ENCODE measurements at places on chromosomes 11 and 22. TPM values are rescaled to one million over a fixed set of nuclear protein-coding genes. Genes with fewer than 3 reads are reported as not detected.

NCR3LG1 gene
- 4.2 TPM for total RNA-seq

- DNase-seq, result no peak
These were observed 709.4 kb upstream of the KIRREL3 start for GRCh38 chr11:127709960-127710359.

GRCh38 chr11:86812981-86813380 lies 12.6 kb downstream of the PRSS23 start:
- no peak for DNase-seq

GRCh38 chr11:75706260-75706729 lies 11.3 kb upstream of the MOGAT2 start:
- peak; percentile 65 for DNase-seq

PIH1D2 gene
- 0.67 TPM for total RNA-seq

DNA sequence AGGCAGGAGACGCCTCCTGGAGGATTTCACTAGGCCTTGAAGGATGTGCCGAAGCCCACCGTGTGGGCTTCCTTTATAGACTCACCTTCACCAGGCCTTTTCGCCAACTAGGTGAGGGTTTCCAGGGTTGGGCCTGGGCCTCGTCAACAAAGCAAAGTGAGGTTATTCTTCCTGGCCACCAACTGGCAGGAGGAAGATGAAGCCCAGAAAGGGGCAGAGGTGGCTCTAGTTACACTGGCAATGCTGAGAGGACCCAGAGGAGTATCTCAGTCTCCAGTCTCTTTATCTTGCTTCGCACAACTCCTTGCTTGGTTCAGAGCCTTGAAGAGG lies 404 bp upstream of the RELT start:
- DNase-seq, result no peak

GRCh38 chr22:21045585-21046294 lies at the start of gene LRRC74B:
LRRC74B (plus strand) TSS chr22:21045946; CDS start chr22:21045987, 41 bp downstream.
- peak; percentile 83 for DNase-seq

- peak; percentile 56 for DNase-seq
These were observed 15.6 kb downstream of the MOV10L1 start for GRCh38 chr22:50105208-50106100.

SCO2 gene
- total RNA-seq, result 2.7 TPM

GRCh38 chr11:88377144-88377543 lies 39.6 kb upstream of the CTSC start:
- no peak for DNase-seq

TEX12 gene
- total RNA-seq, result not detected

GRCh38 chr11:57776577-57777210 lies 15.1 kb downstream of the CTNND1 start:
- DNase-seq, result no peak

DNA sequence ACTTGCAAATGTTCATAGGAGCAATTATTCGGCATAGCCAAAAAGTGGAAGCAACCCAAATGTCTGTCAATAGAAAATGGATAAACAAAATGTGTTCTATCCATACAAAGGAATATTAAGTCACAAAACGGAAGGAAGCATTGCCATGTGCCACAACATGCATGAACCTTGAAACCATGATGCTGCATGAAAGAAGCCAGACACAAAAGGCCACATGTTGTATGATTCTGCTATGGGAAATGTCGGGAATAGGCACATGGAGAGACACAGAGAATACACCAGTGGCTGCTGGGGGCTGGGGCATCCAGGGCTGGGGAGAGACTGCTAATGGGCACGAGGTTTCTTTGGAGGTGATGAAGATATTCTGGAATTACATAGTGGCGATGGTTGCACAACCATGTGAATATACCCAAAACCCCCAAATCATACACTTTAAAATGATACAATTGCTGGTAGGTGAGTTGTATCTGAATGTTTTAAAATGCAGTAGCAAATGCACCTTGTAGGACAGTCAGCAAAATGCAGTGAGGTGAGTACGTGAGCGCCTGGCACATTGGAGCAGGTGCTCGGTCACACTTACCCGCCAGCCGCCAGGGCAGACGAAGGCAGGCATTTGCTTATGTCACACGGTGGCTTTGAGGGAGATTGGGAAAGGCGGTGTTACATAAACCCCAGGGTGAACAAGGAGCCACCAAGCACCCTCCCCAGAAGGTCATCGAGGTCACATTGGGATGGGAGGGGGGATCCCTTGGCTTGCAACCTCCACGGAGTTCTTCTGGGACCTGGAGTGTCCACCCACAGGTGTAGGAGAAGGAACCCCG lies 6.3 kb upstream of the OSM start:
- DNase-seq, result no peak

GVQW3 gene
- 2.1 TPM for total RNA-seq

GRCh38 chr11:86816251-86816726 lies 15.9 kb downstream of the PRSS23 start:
- no peak for DNase-seq

- DNase-seq, result no peak
These were observed 58.9 kb upstream of the ARHGAP32 start for GRCh38 chr11:129251067-129251466.

DNA sequence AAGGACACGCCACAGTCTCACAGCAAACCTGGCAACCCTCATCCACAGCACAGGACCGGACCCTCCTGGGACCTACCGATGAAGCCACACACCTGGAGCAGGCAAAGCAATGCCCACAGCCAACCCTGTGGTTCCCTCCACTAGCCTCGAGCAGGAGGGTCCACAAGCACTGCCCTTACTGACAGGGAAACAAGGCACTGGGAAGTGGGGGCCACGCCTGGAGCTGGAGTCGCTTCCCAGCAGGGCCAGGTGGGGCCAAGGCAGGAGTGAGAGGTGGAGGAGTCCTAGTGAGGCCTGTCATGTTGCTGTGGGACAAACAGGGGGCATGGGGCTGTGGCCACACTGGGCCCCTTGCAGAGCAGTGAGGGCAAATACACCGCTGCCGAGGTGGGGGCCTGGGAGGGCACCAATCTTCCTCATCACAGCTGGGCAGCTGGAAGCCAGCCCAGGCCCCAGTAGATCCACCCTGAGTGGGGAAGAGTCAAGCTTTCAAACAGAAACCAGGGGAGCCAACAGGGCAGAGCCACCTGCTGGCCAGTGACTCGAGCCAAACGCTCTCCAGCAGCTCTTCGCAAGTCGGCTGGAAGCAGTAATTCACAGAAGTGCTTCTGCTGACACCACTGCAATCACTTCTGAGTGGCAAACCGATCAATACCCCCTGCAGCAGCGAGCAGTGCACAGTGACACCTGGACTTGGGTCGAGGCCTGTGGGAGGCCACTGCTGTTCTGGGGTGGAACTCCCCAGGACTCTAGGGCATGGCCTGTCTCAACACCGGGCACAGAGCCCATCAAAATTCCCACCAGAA lies 13.7 kb downstream of the SULT4A1 start:
- no peak for DNase-seq

DNA sequence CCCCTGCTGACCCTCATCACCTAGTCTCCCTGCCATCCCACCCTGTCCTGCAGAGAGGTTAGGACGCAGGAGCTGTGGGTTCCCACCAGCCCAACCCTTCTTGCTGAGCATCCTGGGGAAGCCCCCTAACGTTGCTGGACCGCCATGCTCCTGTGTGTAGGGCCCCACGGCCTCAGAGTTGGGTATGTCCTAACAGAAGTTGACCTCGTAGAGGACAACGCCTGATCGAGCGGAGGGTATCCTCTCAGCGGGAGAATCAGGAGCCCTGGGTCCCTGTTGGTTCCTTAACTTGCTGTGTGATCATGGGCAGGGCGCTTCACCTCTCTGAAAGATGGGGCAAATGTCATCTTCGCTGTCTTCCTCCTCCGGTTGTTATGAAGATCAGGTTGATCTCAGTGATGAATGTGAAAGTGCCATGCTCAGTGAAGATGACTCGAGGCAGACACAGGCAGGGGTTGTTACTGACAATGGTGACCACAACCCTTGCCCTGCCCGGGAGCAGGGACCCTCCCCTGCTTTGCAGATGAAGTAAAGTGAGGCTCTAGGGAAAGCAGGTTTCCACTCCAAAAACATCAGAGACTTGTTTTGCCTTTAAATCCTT lies 19.3 kb upstream of the CD5 start:
- DNase-seq, result peak; percentile 74

ACRV1 gene
- total RNA-seq, result not detected

- DNase-seq, result peak; percentile 31
These were observed 10.9 kb downstream of the PIM3 start for GRCh38 chr22:49971232-49972162.

MIOX gene
- total RNA-seq, result not detected

- DNase-seq, result no peak
These were observed 9.8 kb downstream of the RELT start for GRCh38 chr11:73386016-73386415.

CCDC85B gene
- total RNA-seq, result 72.4 TPM

GRCh38 chr11:18669219-18669596 lies 29.4 kb upstream of the TMEM86A start:
- DNase-seq, result peak; percentile 44

- DNase-seq, result no peak
These were observed 27.9 kb downstream of the GLB1L2 start for GRCh38 chr11:134359646-134360045.

GRCh38 chr22:29218758-29219408 lies 13.2 kb downstream of the EMID1 start:
- no peak for DNase-seq

SLC22A8 gene
- total RNA-seq, result not detected

DNA sequence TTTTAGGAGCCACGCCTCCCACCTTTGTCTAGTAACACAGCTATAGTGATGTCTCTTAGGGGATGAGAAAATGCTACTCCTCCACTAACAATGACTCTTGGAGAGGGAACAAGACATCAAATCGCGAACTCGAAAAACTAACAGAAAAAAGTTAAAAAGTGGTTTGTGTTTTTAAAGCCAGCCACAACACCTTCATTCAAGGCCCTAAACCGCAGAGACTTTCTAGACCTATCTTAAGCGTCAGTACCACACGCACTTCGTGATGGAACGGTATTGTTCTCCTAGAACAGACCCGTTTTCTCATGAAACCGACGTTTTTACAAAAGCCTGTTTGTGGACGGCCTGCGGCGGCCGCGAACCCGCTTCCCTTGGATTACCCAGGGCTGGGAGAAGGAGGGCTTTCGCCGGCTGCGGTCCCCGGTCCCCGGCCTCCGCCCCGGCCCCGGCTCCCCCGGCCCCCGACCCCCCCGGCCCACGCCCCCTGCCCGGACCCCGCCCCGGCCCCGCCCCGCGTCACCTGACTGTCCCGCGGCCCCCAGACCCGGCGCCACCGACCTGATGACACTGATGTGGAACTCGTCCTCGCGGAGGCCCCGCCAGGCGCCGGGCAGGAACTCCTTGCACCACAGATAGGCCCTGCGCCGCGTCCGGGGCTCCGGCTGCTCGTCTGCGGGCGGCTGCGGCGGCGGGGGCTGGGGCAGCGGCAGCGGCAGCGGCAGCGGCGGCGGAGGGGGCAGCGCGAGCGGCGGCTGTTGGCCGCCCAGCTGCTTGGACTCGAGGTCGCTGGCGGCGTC lies 718 bp downstream of the CHKA start:
- peak; percentile 61 for DNase-seq

DNA sequence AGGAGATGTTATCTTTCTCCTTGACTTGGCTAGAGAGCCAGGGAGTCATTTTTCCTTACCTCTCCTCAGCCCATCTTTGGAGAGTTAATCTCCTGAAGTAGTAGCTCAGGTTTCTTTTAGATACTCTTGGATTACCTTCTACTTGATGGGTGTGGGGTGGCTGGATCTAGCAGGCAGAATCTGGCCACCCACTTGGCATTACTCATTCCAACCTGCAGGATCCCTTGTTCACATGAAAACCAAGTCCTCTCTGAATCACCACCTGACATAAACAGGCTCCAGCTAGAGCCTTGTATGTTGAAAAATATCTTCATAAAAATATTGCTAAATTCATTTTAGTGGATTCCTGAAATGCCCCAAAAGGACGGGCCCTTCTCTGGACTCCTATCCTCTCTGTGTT lies 250.6 kb upstream of the PLET1 start:
- no peak for DNase-seq

DNA sequence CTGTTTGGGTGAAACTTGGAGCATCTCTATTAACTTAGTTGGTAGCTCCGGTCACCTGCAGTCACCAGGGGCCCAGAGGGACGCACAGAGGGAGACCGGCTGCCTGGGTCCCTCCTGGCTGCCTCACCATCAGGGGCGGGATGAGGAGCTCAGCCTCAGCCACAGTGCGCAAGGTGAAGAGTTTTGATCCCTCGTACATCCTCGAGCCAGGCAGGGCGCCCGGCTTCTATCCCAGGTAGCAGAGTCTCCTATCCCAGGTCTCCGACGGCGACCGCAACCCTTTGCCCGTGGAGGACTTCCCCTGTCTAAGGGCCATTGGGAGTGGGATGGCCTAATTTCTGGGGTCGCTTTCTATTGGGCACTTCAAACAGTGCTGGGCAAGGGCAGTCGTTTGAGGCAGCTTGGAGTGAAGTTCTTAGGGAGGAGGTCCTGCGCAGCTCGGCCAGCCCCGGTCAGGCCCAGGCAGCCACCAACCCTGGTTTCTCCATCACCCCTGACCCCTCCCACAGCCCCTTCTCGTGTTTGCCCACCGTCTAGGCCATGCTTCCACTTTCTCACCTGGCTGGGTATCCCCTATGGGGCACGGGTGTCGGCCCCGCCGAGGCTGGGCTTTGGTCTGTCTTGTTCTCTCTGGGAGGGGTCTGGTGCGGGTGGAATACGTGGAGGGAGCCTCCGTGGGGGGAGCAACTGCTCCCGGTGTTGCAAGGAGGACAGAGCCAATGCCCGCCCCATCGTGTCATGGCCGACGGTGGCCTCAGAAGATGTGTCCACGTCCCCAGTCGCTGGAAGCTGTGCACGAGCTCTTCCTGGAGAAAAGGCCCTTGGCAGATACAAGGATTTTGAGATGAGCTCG lies 3.6 kb upstream of the MRGPRG start:
- no peak for DNase-seq

PTPMT1 gene
- total RNA-seq, result 46.7 TPM

- no peak for DNase-seq
These were observed 250.8 kb upstream of the B3GAT1 start for GRCh38 chr11:134662629-134663360.

HBG1 gene
- total RNA-seq, result not detected

AGBL2 gene
- total RNA-seq, result 7.1 TPM

DNA sequence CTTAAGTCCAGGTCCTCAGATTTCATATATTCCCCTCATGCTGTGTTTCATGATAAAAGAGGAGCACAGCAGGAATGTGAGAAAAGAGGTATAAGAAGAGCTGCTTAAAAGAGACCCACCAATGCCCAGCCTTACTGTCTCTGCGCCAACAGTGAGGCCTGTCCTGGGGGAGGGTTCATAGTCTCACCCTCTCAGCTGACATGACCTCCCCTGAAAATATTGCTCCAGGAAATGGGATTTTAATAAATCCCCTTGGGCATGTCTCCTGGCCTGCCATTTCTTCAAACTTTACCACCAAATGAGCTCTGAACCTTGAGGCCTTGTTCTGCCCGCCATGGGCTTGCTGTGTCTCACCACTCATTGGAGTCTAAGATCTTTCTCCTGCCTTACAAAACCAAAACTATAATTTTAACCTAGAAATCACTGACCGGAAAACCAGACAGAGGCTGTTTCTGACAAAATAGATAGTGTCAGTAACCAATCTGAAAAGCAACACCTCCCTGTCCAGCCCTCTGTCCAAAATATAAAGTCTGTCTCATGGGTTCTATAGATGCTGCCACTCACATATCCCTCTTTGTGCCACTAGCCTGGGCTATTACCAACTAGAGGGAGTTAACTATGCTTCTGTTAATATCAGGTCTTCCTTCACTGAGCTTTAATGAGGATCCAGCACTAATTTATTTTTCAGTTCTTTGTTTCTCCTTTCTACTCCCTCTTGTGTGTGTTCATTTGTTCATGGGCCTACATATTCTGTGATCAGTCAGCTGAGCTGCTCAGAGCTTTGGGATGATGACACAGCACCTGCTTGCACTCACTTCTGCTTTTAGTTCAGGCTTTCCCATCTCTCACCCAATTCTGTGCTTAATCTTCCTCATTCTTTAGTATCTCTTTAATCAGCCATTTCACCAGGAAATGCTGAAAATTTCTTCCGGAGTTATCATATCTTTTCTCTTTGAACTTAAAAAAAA lies at the start of gene OR2AG2:
Gene OR2AG2 (minus strand): TSS at position 51 of the 968 bp plus-strand sequence. CDS start 3,019 bp downstream, outside the sequence.
- no peak for DNase-seq

SMIM38 gene
- total RNA-seq, result 0.31 TPM

SNX19 gene
- total RNA-seq, result 20.9 TPM

BTBD18 gene
- not detected for total RNA-seq

Data from activated CD8-positive, alpha-beta T cell treated with anti-CD3 and anti-CD28 coated beads for 36 hours (primary cell).